ENCODE measurements at places on chromosomes 1 and 21.

GRCh38 chr1:183164963-183165362 is 21.1 kb upstream of the LAMC2 start:
- no peak for DNase-seq

- DNase-seq, result no peak
Observed at GRCh38 chr1:7121622-7121988, 336.4 kb downstream of the CAMTA1 start.

- peak; percentile 23 for DNase-seq
Observed at GRCh38 chr21:39660191-39660980, 47.6 kb downstream of the B3GALT5 start.

DNA sequence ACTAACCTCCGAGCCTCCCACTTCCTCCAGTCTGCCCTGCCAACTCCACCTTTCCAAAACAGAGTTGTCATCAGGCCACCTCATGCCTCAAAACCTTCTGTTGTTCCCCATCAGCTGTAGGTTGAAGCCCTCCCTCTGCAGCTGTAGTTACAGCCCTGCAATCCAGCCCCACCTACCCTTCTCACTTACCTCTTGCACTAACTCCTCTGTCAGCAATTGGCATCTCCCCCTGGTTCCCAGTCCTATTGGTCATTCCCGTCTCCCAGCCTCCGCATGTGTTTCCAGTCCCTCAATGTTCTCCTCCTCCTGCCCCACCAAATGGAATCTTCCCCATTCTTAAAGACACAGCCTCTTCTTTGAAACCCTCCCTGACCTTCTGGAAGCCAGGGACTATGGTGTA is 100.1 kb upstream of the GCLM start:
- no peak for DNase-seq

DNA sequence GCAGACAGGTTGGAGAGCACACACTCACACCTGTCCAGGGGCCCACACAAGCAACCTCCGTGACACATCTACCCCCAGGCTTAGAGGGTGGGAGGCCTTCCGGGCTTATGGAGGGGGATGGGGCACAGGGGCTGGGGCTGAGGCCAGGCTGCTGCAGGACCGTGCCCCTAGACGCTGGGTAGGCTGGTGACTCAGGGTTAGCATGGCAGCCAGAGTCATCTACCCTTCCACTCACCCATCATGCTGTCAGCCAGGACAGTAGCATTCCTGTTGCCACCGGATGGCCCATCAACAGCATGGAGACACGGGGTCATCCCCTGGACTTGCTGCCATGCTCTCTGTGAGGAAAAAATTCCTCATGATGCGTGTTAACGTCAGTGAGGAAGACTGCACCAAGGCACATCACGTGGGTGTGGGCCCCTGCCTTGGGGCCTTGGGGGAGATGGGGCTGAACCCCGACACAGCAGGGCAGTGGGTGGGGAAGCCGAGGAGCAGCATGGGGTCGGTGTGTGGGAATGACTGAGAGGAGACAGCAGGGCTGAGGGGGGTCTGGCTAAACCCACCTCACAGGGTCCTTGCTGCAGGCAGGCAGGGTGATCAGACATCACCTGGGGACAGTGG is 52.8 kb downstream of the WNT9A start:
- DNase-seq, result no peak

DNA sequence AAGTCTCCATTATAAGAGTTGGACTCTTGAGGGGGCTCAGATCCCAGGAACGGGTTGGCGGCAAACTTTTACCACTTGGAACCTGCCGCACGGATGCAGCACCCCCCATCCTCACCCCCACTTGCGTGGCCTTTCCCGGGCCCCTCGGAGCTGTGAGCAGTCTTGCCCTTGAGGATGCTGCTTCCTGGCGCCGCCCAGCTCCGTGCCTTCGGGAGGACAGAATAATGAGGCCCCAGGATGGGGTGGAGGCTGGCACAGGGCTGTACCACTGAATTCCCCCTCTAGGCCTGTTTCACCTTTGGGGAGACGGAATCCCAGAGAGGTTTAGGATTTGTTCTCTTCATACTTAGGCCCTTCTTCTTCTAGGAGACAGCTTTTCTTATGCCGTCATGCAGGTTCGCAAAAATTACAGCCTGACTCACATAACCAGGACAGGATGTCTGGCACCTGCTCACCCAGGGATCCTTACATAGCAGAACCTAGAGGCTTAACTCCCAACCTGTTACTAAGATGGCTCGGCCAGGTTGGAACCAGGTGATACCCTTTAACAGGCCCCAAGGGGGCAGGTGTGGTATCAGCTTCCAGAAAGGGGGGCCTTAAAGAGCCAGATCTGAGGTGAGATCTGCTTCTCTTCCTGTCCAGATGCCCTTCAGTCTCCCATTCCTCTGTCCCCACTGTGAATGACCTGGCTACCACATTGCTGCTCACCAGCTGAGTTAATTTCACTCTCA is 1.5 kb downstream of the TRNP1 start:
- no peak for DNase-seq

DNA sequence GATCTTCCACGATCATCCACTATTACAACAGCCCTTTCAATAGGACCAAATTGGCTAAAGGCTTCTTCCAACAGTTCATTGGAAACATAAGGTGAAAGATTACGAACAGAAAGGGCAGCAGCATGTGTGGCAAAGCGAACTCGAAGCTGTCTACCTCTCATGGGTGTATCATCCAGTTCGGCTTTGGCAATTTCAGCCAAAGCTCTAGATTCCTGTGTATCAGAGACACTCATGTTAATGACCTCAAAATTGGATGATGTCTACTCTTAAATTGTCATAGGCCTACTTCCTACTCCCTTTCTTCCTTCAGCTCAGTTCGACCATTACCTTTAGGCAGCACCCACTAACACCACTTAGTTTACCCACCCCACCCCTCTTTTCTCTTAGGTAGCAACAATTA is 2.2 kb downstream of the SFPQ start:
- no peak for DNase-seq

DNA sequence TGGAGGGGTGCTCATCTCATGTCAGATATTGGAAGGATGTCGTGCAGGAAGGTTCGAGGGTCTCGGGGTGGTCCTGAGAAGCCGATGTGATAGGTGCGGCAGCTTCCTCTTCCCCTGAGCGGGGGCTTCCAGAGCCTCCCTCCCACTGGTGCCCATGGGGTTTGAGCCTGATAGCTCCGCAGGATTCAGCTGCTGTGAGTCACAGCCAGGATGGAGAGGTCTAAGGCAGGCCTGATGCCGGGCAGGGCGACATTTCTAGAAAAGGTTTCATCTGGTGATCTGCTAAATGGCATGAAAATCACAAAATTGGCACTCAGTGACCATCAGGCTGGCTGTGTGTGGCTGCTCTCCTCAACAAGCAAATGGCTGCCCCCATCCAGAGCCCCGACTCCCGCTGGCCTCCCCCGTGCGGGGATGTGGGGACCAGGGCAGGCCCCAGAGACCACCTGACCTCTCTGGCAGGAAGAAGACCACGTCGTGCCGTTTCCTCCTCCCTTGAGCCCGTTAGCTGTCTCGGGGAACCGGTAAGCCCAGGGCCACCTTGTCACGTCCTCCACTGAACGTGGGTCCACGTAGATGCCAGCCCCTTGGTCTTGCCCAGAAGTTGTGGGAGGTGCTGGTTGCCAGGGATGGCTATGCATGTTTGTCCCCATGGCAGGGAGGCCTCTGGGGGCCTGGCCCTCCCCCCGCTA is 66.1 kb downstream of the SKI start:
- no peak for DNase-seq
